Pons (tissue), 1 donor: ENCODE measurements at places on chromosomes 4 and X.

DNA sequence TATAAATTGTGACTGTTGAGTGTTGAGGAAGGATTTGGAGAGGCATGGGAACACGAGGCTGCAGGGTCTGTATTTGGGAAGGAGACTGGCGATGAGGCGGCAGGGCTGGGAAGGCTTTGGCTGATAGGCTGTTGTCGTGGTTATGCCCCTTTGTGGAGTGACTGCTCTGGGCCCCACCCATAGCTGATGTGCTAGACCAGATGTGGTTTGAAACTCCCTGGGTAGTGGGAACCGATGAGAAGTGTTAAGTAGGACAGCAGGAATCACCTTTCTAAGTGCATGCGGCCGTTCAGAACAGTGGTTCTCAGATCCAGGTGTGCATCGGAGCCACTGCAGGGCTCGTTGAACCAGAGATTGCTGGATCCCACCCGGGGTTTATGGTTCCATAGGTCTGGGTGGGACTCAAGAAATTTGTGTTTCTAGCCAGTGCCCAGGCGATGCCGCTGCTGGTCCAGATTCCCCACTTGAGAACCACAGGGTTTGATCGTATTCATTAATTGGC, 42.3 kb downstream of the TBC1D14 start:
- no peak for DNase-seq

- no peak for DNase-seq
Observed at GRCh38 chr4:108213308-108213707, 44.6 kb upstream of the LEF1 start.

GRCh38 chr4:21198683-21199082, 498.4 kb downstream of the PACRGL start:
- no peak for DNase-seq

DNA sequence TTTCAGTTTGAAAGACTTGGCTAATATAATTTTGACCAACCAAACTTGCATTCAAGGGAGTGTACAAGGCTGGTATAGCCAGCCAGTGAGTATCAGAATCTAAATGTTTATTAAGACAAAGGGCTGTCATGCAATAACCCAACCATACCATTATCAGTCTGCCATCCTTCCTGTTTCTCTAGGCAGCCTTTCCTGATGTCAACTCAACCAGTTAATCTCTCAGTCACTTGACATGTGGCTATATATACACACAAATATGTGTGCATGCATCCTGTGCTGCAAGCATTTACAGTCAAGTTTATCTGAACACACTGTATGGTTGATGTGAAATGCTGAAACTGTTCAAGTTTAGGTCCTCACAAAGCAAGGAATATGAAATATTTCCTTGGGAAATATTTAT, 17.2 kb downstream of the BTK start:
- no peak for DNase-seq

DNA sequence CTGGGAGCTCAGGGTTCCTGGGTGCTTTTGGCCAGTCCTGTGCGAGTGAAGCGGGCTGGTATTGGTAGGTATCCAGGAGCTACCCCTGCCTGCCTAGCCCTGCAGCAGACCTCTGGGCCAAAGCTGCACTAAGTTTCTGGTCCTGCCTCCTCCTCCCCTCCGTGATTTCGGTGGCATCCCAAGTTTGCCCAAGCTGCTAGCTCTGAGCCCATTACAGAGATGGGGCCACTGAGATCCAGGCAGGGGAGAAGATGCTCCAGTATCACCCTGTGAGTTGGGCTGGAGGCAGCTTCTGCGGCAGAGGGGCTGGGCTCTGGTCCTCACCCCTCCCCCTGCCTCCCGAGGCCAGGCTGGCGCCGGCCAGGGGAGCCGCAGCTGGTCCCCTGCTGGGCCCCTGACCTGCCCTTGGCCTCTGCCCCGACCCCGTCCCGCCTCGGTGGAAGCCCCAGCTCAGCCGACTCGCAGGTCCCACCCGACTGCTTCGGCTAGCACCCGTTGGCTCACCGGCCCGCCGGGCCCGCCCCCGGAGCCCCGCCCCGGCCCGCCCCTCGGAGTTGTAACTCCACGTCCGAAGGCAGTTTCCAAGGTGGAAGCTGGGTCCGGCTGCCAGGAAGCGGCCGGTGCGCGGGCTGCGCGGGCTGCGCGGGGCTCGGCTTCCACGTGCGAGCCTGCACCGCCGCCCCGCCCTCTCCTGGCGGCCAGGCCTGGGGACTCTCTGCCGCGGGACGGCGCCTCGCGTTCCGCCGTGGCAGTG, at the start of gene DUSP9:
DUSP9 (plus strand) TSS at position 584 of the 754 bp plus-strand sequence. CDS start 751 bp downstream, outside the sequence.
- DNase-seq = no peak
